HFFc6 (cell line): ENCODE measurements at places on chromosomes 3 and 15.

GRCh38 chr3:61589856-61590255 lies 28.5 kb downstream of the PTPRG start:
- DNase-seq = peak; percentile 70

DNA sequence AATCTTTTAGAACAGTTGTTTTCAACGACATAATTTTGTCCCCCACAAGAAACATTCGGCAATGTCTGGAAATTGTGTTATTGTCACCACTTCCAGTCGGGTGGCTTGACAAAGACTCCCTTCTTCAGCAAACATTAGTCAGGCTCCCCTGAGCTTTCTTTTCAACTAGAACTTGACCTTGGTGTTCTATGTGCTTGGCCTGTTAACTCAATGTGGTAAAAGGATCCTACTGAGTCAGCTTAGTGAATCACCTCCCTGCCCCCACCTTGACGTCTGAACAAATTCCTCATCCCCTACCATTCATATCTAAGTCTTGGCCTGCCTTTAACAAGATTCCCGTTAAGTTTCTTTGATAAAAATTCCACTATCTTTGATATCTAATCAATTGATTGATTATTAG lies 465.0 kb upstream of the ROBO1 start:
- no peak for DNase-seq

DNA sequence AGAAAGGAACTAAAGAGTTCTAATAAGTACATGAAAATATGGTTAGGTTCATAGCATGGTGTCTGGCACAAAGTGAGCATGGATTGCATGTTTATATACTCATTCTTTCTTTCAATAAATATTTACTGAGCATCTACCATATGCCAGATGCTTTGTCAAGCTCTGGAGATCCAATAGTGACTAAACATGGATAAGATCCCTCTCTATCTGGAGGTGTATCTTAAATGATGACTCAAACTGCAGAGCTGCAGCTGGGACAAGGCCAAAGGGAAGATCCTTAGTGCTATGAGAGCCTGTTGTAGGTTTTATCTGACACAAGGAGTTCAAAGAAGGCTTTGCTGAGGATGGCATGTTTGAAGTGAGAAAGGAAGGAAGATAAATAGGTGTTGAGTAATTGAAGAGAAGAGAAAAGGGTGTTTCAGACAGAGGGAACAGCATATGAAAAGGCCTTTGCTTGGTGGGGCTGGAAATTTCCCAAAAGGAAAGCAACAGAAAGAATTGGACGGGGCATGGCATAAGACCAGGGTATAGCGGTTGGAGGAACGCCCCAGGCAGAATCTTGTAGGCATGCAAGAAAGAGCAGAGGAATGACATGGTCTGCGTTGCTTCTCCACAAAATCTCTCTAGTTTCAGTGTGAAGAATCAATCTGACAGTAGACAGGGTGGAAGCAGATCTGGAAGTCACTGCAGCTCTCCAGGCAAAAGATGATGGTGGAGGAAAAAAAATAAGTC lies 239.9 kb upstream of the LRTM1 start:
- DNase-seq = peak; percentile 88

GRCh38 chr15:33638453-33638852 lies 327.7 kb downstream of the RYR3 start:
- DNase-seq = no peak

DNA sequence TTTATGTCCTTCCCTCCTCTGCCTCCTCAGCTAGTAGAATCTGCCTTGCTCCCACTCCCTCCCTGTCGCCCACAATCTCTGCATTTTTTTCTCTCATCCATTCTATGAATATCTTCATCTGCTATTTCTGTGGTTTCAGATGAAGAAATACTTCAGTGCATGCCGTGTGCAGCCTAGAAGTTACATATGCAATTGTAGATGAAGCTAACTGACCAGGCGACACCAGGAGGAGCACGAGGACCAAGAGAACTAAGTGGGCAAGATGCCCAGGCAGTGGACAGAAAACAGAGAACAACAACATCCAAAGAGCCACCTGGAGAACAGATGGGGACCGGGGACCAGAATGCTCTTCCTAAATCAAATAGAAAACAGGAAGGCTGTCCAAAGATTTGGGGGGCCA lies 121.4 kb upstream of the ATP11B start:
- DNase-seq = peak; percentile 13

- DNase-seq = no peak
These were observed 56.7 kb downstream of the RPL22L1 start for GRCh38 chr3:170813266-170813665.

DNA sequence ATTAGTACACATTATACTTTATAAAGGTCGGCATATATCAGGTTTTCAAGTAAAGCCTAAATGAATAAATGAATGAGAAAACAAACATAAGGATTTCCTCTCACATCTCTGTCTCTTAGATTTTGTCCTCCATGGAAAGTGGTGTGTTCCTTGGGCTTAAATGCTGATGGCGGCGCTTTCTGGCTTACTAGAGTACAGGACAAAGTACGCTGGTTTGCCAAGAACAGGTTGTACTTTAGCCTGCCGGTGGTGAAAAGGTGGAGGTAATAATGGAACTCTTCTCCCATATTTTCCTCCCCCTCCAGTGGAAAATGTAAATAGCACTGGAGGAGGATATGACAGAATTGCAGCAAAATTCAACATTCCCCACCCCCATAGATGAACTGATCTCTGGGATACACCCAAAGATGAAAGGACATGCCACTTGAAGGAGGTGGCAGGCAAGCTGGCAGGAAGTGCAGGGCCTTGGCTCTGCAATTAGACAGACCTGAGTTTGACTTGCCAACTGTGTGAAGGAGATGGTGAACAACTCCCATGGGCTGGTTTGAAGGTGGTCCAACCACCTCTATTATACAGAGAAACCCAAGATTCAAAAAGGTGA lies 29.3 kb downstream of the CEP152 start:
- DNase-seq = no peak

DNA sequence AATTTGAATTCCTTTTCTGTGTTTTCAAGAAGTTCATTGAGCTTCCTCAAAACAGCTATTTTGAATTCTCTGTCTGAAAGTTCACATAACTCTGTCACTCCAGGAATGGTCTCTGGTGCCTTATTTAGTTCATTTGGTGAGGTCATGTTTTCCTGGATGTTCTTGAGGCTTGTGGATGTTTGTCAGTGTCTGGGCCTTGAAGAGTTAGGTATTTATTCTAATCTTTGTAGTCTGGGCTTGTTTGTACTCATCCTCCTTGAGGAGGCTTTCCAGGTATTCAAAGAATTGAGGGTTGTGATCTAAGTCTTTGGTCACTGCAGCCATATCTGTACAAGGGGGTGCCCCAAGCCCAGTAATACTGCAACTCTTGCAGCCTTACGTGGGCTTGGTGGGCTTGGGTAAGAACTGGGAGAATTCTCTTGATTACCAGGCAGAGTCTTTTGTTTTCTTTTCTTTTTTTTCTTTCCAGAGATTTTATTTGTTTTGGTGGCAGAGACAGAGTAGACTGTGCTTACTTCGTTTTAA lies 19.3 kb upstream of the CCNDBP1 start:
- DNase-seq = no peak

- DNase-seq = no peak
These were observed 12.5 kb downstream of the SPINK8 start for GRCh38 chr3:48320996-48321395.

GRCh38 chr3:72427624-72428023 lies 420.6 kb downstream of the SHQ1 start:
- no peak for DNase-seq

DNA sequence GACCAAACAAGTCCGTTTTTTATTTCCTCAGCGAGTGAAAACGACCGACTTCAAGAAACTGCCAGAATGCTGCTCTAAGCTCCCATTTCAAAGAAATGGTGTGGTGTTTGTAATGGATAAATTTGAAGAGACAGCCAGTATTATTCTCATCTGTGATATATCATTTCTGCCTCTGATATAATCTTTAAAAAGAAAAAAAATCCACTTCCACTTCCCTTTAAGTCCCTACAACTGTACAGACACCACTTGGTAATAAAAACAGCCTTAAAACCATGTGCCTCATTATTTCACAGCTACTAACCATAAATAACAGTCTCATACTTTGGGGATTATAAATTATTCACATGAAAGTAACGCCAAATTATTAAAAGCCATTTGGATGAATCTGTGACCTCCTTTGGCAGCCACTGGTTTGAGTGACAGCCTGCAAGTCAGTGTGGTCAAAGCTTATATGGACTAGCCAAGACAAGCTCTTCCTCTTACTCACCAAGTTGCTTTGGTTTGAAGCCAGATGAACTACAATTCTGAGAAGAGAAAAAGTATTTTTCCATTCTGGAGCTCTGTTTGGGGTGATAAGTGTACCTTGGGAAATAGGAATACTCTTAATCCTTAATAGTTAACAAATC lies 168.0 kb downstream of the SHOX2 start:
- peak; percentile 9 for DNase-seq

DNA sequence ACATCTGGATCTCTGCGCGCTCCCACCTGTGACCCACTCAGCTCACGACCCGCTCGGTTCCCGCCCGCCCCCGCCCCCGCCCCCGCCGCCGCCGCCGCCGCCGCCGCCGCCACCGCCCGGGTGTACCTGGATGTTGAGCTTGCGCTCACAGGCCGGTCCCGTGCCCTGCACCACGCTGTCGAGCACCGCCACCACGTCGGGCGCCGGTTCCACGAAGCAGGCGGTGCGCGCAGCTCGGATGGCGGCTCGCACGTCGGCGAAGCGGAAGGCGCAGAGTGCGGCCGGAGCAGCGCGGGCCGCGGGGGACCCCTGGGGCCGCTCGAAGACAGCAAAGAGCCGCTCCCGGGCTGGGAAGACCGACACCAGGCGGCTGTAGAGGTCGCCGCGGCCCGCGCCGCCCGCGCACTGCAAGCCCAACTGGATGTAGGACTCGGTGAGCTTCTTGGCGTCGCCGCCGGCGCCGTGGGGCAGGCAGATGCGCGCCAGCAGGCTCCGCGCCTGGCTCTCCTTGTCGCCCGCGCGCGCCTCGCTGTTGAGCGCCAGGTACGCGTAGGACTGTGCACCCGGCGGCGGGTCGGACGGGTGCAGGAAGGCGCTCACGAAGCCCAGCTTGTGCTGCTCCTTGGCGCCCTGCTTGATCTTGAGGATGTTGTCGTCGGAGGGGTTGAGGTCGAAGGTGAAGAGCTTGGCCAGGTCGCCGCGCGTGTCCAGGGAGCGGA lies 1.1 kb downstream of the PLXND1 start:
- peak; percentile 32 for DNase-seq

DNA sequence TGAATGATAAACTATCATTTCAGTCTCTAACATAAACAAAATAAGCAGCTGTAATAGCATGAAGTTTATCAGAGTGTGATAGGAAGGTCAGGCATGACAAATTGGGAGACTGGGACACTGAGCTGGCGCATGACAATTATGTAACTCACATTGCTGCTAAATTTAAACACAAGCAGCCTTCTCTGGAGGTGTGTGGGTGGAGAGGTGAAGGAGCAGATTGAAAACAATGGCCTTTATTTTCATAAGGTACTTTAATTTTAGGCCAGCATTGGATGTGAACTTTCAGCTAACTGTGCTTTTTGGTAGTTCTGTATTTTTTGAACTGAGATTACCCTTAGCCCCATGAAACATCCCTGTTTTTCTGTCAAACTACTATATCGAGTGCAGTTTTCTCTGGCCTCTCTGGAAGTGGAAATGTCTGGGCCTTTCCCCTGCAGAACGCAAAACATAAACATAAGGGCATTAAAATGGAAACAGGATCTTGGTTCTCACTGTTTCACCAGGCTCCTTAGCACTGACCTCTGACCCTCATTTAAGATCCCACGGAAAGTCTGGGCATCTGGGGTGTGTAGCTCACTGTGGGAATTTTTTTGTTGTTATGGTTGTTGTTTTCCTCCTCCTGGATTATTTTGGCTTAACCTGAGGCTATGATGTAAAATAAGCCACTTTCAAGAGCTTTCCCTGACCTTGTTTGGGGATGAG lies 160.1 kb upstream of the DPH6 start:
- no peak for DNase-seq

GRCh38 chr3:185744997-185745843 lies 79.6 kb downstream of the IGF2BP2 start:
- peak; percentile 95 for DNase-seq

DNA sequence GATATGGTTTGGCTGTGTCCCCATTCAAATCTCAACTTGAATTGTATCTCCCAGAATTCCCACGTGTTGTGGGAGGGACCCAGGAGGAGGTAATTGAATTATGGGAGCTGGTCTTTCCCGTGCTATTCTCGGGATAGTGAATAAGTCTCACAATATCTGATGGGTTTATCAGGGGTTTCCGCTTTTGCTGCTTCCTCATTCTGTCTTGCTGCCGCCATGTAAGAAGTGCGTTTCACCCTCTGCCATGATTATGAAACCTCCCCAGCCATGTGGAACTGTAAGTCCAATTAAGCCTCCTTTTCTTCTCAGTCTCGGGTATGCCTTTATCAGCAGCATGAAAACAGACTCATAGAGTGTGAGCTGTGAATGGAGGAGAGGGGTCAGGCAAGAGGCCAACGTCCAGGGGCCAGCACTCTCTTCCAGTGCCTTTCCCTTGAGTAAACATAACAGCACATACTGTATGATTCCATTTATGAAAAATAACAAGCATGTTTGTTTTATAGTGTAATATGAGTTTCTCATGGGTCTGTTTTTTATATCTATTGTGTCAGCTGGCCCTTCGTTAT lies 16.3 kb upstream of the LCTL start:
- DNase-seq = no peak

- DNase-seq = no peak
These were observed 124.8 kb downstream of the ATP10A start for GRCh38 chr15:25738171-25738965.

DNA sequence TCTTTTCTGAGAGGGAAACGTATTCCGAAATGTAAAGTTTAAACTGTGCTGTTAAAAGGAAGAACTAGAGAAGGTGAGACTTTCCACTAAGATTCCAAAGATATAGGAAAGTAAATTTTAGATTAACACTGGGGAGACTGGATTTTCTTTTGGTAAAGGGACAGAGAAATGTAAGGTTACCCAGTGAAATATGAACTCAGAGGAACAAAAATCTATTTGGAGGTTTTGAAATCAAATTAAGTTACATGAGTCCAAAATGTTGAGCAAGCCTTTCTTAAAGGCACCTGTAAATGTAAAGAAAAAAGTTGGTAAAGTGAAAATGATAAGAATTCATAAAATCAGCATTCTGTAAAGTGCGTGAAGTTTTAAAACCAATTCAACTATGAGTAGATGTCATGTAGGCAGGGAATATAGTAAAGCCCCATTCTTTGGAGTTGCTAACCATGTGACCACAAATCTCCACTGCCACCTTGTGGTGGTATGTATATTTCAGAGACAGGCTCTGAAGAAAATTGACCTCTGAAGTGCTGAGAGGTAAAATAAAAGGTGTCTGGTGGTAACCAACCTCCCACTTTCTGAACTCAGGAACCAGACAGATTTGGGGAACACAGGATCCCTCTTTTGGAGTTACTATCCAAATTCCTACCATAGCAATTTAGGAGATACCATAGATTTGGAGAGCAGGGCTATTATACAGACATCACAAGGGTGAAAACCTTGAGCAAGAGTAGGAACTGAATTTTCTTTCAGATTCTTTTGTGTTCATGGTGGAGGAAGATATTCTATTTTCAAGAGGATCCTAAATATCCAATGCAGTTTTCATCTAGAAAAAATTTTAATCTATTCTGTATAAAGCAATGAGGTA lies 215.3 kb downstream of the ROBO2 start:
- peak; percentile 27 for DNase-seq

GRCh38 chr3:13818919-13819318 lies 61.0 kb downstream of the WNT7A start:
- no peak for DNase-seq
